CD4-positive, alpha-beta T cell treated with Interleukin-2 at 100 ng/mL for 4 hours (primary cell): ENCODE measurements at places on chromosomes 3 and 15.

GRCh38 chr15:91688811-91689210 is 164.7 kb upstream of the SLCO3A1 start:
- no peak for DNase-seq

DNA sequence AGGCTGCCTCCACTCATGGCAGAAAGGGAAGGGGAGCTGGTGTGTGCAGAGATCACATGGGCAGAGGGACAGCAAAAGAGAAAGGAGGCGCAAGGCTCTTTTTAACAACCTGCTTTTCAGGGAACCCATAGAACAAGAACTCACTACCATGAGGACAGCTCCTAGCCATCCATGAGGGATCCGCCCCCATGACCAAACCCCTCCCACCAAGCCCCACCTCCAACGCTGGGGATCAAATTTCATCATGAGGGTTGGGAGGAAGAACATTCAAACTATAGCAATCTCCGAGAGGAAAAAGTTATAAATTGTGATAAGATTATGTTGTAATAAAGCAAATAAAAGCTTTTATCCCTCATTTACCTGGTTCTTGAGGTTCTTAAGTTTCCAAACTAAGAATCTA is 84.7 kb upstream of the LMCD1 start:
- DNase-seq, result no peak

GRCh38 chr15:60259469-60259868 is 138.3 kb downstream of the ANXA2 start:
- DNase-seq, result no peak

GRCh38 chr3:167843481-167843880 is 108.0 kb downstream of the SERPINI1 start:
- no peak for DNase-seq

GRCh38 chr15:80695911-80696661 is 976 bp downstream of the ABHD17C start:
- DNase-seq, result peak; percentile 16

DNA sequence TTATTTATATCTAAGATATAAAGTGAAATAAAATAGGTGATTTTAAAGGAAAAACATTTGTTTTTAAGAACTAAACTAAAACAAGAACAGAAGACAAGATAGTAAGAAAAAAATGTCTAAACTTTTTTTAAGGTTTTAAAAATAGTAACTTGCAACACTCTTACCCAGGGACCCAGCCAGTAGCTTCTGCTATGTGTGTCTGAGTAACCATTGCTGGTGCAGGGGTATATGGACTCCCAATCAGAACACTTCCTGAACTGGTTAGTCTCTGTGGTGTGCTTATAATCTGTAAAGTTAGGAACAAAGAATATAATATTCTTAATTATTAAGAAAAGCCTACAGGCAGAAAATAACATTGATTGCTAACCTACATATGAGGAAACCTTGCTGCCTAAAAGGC is 118.4 kb downstream of the ATP1B3 start:
- no peak for DNase-seq

DNA sequence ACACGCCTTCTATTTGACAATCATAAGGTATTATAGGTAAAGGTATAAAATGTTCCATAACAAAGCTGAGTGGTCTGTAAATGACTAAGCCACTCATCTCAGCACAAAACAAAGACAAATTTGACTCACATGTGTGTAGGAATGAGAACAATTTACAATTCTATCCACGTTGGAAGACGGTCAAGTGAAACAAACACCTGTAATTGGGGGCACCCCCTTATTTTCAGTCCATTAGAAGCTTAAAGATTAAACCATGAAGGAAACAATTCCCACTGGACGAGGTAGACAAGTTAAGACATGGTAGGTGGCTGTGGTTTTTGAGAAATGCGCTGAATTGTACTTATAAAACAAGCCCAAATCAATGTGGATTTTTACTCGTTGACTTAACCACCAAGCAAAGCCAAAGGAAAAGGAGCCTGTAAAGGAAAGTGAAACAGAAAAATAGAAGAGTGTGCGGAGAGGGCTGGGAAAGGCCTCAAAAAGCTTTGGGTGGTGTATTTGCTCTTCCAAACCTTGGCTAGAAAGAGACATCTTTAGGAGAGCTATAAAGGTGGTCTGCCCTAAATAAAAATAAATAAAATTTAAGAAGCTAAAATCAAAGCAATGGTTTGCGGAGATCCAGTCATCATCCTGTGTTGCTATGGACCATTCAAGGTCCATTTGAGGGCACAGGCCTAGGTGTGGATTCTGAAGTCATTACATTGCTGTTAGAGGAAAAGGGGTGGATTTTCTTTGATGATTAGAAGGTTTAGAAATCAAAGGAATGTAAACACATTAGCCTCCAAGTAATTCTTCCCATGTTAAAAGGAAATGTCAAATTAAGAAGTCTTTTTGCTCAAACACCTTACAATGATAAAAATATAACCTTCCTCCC is 135.0 kb downstream of the TFG start:
- DNase-seq, result no peak
